ENCODE measurements at places on chromosomes 12 and 14. TPM values are rescaled to one million over a fixed set of nuclear protein-coding genes. Genes with fewer than 3 reads are reported as not detected.

Gene ADCY4
- total RNA-seq = 45.7 TPM

Gene GUCY2C
- not detected for total RNA-seq

GRCh38 chr12:19462406-19462805 is 23.1 kb downstream of the AEBP2 start:
- DNase-seq = no peak

GRCh38 chr14:61197416-61197815 is 83.7 kb downstream of the TMEM30B start:
- no peak for DNase-seq

DNA sequence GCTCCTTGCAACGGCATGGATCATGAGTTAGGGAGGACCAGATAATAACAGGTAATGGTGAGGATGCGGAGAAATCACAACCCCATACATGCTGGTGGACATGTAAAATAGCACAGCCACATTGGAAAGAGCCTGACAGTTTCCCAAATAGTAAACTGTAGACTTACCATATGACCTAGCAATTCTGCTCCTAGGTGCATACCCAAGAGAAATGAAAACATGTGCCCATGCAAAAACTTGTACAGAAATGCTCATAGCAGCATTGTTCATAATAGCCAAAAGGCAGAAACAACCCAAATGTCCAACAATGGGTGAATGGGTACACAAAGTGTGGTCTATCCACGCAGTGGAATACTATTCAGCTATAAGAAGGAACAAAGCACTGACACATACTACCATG is 97.5 kb upstream of the VRK1 start:
- no peak for DNase-seq

DNA sequence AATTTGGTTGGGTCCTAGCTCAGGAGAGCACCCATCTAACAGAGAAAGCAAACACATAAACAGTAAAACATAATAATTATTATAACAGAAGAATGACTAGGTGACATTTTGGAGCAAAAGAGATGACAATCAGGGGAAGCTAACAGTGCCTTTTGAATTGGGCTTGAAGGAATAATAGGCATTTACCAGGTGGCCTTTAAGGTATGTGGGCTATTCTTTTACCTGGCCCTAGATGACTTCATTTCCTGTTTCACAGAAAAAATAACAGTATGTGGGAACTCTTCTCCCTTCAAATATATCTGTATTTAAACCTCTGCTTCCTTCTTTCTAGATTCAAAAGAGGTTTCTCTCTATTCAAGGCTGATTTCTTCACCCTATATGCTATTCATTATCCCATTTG is 3.8 kb downstream of the IRAK4 start:
- no peak for DNase-seq

DNA sequence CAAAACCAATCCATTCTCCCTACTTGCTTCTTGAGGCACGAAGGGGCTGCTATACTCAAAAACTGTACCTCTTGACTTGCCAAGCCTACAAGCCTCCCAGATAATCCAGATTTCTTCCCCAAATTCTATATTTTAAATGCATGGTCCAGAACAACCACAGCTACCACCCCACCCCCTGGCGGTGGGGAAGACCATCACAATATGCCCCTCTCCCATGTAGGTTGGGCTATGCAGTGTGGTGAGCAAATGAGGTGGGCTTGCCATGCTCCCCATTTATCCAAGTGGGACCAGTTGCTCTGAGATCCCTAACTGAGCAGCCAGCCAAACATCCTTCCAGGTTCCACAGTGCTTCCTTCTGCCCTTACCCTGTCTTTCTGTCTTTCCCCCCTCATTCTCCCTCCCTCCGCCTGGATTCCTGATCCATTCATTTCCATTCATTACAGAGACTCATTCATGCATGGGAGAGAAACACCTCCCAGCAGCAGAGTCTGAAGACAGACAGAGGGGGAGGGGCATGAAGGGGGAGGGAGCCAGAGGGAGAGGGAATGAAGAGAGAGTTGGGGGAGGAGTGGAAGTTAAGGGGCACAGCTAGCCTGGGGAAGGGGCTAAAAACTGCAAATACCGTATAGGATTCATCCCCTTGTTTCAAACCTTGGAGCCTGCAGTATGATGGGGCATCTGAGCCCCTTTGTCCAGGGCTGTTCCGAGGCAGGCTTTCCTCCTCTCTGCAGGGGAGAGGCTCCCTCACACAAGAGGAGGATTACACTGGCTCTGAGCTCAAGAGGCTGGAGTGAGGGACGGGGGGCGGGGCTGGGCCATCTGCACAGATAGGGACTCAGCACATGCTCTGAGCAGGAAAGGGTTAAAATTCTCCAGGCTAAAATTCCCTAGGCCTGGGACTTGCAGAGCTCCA is 4.4 kb downstream of the ZNF219 start:
- no peak for DNase-seq

- no peak for DNase-seq
Measured at GRCh38 chr12:90828621-90829020, 126.4 kb downstream of the CCER1 start.

DNA sequence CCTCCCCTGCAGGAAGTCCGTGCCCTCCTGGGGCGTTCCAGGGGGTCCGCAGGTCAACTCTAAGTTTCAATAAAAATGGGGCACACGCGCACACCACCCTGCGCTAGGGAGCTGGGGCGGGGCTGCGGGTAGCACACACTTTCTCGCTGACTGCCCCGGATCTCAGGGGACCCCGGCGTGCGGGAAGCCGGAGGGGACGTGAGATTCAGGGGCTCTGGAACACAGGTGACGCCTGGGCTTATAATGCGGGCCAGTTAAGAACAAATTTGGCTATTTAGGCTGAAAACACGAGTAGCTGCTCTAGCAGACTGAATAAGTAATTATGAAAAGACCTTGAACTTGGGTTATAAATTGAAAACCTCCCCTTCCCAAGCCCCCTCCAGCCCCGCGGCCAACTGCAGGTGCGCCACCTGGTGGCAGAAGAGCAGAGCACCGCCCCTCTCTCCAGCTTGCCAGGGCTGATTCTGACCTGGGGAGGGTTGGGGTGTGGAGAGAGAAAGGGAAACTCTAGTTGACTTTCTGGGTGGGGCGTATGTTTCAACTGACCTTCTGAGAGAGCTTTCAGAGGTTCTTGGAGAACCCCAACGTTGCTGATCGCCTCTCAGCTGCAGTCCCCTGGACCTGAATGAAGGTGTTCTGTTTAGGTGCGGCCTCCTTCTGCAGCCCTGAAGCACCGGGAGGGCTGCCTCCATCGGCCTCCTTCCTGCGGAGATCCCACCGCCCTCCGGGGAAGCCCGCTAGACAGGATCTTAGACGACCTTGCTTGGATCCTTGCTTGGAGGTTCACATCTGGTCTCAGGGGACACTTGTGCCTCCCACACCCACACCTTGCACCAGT is 118.4 kb upstream of the EVL start:
- DNase-seq = no peak

DNA sequence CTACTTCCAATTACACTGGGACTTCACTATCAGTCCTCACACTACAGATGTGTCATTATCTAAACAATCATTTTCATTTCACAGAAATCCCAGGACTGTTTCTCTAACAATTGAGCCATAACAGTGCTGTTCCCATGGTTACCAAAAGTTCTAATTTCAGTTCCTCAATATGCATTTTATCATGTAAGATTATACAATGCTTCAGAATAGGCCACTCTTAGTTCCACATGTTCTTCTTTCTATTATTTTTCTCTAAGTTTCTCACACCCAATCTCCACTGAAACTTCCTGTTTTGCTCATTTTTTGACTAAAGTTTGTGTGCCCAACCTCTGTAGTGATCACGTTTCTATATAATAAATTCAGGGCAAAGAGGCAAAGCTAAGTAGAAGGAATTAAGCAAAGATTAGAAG is 185.8 kb downstream of the DUSP6 start:
- no peak for DNase-seq

GRCh38 chr12:116299064-116299463 is 21.6 kb upstream of the MED13L start:
- no peak for DNase-seq

- no peak for DNase-seq
Measured at GRCh38 chr12:66573605-66574004, 105.3 kb downstream of the GRIP1 start.

GRCh38 chr12:75488553-75488952 is 8.0 kb downstream of the GLIPR1 start:
- DNase-seq = peak; percentile 56

GRCh38 chr12:80902711-80903110 is 35.0 kb downstream of the LIN7A start:
- DNase-seq = no peak

- DNase-seq = peak; percentile 43
Measured at GRCh38 chr12:55702861-55703260, 4.8 kb downstream of the ITGA7 start.

Gene OR6S1
- not detected for total RNA-seq

DNA sequence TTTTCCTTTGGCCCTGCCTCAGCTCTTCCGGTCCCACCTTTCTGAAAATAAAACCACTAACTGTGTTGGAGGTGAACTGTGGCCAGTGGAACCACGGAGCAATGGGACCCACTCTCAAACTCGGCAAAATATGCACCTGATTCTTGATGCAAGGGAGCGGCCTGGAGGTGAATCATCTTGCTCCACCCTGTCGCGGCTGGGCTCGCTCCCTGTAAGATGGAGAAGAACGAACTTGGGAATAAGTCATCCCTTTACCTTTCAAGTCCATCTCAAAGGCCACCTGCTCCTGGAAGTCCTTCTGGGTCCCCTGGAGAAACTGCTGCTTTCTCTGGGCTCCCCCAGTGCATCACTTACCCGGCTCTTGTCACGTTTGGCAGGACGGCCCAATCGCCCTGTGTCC is 309.9 kb downstream of the BCL11B start:
- DNase-seq = no peak

DNA sequence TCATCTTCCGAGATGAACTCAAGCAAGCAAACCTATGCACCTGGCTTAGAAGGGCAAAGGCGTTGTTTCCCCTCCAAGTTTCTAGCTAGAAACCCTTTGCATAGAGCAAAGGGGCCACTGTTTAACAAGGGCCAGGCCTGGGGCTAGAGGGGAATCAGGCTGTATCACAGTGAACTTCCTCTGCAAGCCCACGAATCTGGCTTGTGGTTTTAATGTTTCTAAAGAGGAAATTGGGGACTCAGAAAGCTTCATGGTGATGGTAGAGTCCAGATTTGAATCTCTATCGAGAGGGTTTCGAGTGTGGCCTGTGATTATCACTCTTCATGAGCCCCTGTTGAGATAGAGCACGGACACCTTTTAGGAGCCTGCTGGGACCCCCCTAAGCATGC is 189.9 kb downstream of the VRK1 start:
- no peak for DNase-seq

Gene SYT1
- 1.8 TPM for total RNA-seq

DNA sequence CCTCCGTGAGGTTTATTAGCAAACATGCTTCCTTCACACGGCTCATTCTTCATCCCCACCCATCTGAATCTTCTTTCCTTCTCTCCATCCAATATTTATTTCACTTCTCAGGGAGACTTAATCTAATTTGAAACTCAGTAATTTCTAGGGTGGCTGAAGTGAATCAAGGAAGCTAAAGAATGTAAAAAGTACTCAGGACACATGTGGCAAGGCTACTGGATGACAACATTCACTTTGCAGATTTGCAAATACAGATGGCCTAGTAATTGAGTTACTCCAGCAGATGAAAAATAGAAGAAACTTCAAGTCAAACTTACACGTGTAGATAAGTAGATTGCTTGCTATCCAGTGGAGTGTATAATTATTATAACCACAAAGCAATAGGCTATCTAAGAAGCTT is 15.4 kb upstream of the BEST3 start:
- no peak for DNase-seq

DNA sequence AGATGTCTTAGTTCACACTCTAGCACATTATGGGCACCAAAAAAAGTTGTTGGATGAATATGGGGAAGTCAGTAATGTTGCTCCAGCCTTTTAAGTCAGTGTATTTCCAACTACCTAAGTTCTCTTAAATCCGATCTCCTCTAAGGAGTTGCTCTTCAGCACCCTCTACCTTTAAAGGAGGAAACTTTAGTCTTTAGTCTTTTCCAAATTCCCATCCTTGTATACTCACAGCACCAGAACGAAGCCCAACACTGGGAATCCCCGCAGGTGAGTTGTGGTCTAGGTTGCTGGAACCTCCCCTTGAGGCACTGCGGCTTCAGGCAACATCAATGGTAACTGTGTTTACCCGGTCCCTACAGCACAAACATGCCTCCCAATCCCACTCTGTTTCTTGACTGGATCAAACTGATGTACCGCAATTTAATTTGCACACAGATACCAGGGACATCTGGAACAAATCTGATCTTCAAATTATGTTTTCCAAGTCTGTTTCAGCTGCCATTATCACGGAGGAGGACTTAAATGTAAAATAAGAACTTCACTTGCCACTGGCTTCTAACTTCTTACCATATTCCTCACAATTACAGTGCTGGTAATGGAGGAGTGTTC is 179.0 kb downstream of the FOXN3 start:
- DNase-seq = no peak
